ENCODE measurements at places on chromosomes 7 and 10. TPM values are rescaled to one million over a fixed set of nuclear protein-coding genes. Genes with fewer than 3 reads are reported as not detected.

GRCh38 chr10:19816411-19817230 lies at the start of gene PLXDC2:
Gene PLXDC2, plus strand, starts transcription at chr10:19816432.
- DNase-seq = peak; percentile 33

DNA sequence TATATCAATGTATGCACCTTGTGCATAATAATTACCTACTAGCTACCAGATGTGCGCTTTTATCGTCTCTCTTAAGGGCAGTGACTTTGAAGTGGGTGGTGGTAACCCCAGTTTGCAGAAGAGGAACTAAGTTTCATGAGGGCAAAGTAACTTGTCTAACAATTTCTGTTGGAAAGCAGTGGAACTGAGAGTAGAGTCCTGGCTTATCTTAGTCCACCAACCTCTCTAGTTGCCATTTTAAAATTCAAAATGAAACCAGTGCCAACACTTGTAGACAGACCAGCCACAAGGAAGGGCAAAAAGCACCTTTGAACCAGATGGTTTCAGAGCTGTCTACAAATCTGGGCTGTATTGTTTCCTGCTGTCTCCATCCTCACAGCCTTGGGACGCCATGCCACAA lies 32.0 kb upstream of the RBM20 start:
- no peak for DNase-seq

- no peak for DNase-seq
Observed at GRCh38 chr7:88969167-88969566, 173.6 kb upstream of the TEX47 start.

DNA sequence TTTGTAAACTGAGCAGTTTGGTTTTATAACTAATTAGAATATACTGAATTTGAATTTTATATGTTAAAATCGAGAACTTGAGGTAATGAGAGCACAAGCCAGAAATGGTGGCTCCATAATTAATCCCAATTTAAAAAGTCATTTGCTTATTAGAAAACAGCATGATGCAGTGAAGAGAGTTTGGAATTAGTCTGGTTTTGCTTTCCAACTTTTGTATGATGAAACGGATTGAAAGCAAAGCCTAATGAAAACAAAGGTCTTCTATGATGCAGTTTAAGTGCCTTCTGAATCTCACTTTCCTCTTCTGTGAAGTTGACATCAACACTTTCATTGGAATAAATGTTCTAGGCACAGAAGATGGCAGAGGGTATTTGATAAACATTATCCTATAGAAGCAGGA lies 89.4 kb downstream of the SORCS1 start:
- DNase-seq = no peak

DNA sequence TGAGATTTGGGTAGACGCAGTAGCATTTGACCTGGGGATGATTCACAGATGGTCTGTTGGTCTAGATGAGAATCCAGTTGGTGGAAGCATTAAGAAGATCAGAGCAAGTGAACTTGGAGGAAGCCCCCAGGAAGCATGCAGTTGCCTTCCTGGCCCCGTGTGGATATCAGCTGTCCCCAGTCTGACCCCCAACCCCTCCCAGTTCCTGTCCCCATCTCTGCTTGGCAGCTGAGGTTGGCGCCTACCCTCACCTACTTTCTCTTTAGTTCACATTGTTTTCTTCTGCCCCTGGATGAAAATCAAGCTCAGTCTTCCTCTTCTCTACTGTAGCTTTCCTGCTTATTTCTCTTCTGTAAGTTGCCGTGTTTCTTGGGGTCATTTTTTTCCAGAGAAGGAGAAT lies 227.9 kb downstream of the GATA3 start:
- no peak for DNase-seq

- no peak for DNase-seq
Observed at GRCh38 chr7:46871516-46871915, 710.4 kb downstream of the TNS3 start.

DNA sequence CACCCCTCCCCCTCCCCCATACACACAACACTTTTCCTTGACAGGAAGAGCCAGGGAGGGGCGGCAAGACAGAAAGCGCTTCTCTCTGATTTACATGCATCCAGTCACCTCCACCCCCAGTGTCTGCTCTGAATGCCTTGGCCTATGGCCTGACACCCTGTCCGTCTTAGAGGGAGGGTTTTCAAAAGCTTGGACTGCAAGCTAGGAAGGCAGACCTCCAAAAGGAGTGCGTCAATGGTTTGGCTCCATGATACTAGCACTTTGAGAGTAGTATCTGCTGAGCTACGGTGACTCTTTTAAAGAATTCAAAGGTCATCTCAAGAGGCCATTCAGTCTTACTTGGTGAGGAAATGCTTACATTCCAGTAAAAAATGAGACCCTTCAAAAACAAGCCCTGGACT lies 20.3 kb upstream of the PAX2 start:
- no peak for DNase-seq

DNA sequence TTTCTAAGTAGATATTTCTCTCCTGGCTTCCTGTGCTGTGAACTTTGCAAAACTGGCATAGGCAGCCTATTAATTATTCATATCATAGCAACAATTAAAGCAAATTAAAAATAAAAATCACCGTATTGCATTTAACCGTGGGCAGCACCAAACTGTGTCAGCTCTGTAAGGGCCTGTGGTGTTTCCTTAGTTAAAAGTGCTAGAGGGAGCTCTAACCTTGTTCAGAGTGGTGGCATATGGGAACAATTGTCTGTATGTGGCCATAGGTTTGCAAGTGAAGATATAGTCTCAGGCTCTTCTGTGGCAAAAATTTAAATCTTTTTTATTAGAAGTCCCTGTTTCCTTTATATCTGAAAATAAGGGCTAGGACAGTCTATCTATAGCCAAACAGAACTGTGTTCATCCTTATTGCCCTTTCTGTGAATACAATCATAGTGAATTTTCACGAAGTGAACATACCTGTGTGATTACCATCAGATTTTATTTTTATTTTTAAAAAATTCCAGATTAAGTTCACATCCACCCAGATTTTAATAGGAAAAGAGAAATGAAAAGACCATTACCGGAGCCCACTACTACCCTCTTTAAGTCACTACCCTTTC lies 92.6 kb downstream of the POLL start:
- DNase-seq = no peak

- DNase-seq = no peak
Observed at GRCh38 chr7:133167300-133167699, 85.4 kb upstream of the CHCHD3 start.

DNA sequence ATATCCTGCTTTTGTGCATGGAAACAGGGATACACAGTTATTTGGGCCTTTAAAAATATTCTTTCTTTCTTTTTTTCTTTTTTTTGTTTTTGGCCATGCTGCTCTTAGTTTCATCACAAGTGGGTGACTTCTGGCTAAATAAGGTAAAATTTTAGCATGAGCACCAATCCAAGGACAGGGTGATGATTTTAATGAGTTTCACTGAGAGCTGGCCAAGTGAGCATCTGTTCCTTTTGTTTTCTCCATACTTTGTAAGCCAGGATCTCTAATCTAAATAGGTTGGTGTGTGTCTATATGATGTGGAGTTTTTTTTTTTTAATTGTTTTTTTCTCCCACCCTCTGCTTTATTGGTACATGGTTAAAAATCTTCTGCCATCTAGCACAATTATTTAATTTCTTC lies 106.8 kb downstream of the POLL start:
- no peak for DNase-seq

- no peak for DNase-seq
Observed at GRCh38 chr7:159226011-159226702, 81.5 kb upstream of the VIPR2 start.

DNA sequence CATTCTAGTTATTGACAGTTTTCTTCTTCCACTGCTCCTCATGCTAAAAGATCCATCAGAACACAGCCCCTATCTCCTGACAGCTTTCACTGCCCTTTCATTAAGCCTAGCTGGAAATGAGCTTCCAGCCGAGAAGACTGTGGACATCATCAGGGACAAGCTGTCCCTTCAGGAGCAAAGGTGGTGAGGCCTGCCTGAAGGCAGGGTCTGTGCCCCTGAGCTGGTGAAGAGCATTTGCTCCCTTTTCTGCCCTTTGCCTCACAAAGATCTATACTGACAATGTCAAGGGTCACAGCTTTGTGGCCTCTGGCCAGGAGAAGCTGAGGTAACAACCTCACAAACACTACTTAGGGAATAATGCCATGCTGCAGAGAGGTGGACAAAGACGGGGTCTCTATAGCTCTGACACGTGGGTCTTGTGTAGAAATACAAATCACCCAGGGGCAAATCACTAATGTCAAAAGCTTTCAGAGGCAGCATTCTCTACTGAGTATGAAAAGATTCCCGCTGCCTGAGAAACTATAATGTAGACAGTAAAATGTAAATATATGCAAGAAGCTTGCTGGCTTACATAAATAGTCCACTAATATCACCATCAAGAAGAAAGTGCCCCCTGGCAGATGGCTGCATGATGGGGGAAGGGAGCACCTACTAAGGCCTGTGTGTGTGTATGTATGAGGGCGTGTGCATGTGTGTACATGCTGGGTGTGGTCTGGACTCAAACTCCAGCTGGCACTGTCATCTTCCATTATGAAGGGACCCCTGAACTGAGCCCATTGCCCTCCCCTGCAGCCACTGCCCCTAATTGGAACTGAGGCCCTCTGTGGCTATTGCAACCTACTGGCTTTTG lies 55.8 kb downstream of the HBP1 start:
- DNase-seq = no peak

DNA sequence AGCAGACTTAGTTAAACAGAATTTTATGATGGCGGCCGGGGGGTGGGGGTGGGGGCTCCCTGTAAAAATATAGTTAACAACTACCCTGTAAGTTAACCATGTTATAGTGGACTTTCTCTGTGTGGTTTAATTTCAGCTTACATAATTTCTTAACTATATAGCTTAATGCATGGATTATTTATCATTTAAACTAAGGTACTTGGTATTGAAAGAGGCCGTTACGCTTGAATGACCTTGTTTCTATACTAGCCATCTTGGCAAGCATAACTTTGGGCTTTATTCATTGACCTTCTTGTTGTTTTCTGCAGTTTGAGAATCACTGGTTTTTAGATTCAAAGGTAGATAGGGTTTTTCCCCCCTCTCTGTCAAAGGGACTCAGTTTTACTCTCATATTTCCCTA lies 8.4 kb downstream of the EIF4EBP2 start:
- DNase-seq = no peak

DNA sequence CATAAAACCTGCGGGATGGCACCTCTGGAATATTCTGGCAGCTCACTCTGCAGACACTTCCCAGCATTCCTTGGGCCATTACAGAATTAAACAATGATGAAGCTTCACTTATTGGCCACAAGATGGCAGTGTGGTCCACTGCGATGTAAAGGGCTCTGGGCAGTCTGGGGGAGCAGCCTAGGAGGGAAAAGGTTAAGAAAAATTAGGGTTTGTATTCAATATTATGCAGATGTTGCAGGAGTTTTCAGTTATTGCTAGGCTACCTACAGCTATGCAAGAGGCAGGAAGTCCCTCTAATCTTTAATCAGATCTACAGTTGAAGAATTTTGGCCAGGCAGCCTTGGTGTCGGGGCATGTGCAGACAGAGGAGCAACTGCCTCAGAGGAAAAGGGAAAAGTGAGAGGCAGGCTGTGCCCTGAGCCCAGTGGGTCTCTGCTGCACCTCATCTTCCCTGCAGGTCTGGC lies 233.2 kb upstream of the PRSS1 start:
- peak; percentile 32 for DNase-seq

- DNase-seq = no peak
Observed at GRCh38 chr7:41954976-41955375, 252.1 kb upstream of the INHBA start.

GRCh38 chr10:64733980-64734379 lies 1212.8 kb downstream of the REEP3 start:
- DNase-seq = peak; percentile 34

DNA sequence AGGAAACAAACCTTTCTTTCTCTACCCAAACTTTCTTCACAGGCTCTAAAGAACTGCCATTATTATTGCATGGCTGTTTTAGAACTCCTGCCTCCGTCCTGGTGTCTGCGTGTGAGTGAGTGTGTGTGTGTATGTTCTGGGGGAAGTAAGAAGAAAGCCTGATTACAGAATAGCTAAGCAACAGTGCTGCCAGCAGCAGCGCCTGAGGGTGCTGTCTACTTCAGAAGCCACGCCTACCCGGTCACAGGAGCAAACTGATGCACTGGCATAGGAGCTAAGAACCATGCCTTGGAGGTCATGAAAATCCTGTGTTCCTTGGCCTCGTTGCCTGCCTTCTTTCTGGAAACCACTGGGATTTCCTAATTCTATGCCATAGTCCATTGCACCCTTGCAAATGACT lies 25.2 kb downstream of the LIPK start:
- DNase-seq = no peak

DNA sequence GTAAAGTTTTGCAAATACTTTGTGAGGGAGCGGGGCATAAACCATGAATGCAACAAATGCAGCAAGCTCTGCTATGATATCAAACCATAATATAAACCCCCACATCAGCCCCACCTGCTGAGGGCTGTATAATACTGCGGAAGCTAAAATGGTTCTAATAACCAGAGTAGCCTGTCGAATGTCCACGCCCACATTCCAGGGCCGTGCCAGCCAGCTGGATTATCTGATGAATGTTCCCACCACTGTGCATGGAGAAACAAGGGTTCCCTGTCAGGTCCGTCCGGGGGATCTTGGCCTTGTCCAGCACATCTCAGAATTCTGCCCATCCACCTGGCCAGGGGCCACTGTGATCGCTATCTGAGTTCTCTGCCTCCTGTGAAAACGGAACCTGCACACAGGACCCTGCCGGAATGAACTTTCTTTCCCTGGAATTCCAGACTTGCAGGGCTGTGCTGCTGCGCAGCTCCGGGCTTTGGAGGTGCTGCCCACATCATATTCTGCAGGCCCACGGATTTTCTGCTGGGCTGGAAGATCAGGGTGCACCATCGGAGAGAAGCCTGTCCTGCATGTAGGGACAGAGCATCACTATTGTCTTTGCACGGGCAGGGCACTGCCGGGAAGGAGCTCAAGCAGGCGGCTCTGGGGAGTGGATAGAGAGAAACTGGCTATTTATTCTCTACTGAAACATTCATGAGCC lies 77.0 kb upstream of the GNA12 start:
- DNase-seq = peak; percentile 31

DNA sequence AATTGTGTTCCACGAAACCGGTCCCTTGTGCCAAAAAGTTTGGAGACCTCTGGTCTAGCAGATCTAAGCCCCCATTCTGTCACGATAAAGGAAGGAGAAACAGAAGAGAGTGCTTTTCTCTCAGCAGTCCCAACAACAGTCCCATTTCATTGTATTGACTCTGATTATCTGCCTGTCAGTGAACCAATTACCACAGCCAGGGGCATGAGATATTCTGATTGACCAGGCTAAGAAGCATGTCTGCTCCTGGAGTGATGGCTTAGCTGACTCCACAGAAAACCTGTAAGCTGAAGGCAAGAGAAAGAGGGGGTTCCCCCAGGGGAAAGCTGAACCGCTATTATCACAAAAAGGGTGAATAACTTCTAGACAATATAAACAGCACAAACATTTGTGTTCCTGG lies 765.4 kb downstream of the SORCS1 start:
- no peak for DNase-seq

TMEM225B gene
- total RNA-seq = 0.52 TPM

HK1 gene
- total RNA-seq = 15.8 TPM

NPY4R2 gene
- total RNA-seq = not detected

LIPK gene
- total RNA-seq = not detected

ASAH2 gene
- 0.33 TPM for total RNA-seq

SPDYE9 gene
- total RNA-seq = not detected

CAMK2B gene
- total RNA-seq = 7.6 TPM

CPN1 gene
- total RNA-seq = not detected

ENTPD7 gene
- total RNA-seq = 17.1 TPM

ANKRD7 gene
- 2.6 TPM for total RNA-seq
